NCI-H2171 (cell line): ENCODE measurements at places on chromosomes 2 and 18.

- DNase-seq: no peak
Observed at GRCh38 chr18:3305933-3306332, 44.0 kb downstream of the MYL12B start.

GRCh38 chr18:39500306-39500705 is 1934.7 kb upstream of the CELF4 start:
- DNase-seq: no peak

DNA sequence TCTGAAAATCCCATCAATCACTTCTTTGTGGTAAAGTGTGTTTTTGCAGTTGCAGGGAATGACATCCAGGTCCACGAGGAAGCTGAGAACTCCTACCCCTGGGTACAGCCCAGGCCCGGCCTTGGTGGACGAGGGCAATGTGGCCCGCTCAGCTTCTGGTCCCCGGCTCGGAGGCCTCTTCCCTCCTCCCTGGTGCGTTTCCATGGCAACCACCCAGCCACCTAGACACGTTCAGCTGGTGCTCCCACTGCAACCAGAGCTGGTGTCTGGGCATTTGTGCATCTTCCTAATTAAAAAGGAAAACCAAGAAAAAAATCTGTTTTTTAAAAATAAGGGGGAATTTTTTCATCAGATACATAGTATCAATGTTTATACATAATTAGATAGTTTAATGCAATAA is 603.6 kb upstream of the SALL3 start:
- DNase-seq: no peak

DNA sequence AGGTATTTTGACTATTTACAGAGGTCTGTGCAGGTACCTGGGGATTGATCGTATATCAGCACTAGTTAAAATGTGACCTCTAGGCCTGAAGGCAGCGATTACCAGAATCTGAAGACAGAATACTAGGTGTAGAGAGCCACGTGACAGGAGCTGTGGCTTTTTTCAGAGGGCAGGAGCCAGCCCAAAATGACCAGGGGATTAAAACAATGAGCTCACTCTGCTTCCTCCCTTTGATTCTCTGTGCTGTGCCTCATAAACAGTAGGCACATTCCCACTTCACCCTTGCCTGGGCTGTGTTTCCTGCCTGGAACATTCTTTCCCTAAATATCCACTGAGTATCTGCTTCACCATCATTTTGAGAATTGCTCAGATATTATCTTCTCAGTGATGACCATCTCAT is 15.2 kb downstream of the ITGAV start:
- no peak for DNase-seq

GRCh38 chr2:110998311-110998710 is 122.4 kb upstream of the BCL2L11 start:
- no peak for DNase-seq

DNA sequence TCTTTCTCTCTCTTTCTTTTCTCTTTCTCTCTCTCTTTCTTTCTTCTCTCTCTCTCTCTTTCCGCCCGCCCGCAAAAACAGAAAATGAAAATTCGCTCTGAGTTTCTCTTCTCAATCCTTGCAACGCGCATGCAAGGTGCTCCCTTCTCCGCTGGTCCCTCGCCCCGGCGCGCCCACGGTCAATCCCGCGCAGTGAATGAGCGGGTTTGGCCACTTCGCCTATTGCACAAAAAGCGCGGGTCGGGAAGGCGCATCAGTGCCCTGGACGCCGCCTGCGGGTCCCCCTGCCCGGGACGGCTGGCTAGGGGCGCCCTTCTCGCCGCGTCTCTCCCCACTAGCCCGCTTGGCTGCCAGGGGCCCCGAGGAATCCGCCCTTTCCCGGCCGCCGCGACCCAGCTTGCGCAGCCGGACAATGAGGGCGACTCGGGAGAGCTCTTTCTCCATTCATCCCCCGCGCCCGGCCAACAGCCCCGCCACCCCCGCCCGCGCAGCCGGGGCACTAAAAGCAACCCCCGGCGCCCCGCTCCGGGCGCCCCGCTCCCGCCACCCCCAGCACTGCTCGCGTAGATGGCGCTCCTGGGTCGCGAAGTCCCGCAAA is 706 bp downstream of the LAMA1 start:
- DNase-seq: no peak

DNA sequence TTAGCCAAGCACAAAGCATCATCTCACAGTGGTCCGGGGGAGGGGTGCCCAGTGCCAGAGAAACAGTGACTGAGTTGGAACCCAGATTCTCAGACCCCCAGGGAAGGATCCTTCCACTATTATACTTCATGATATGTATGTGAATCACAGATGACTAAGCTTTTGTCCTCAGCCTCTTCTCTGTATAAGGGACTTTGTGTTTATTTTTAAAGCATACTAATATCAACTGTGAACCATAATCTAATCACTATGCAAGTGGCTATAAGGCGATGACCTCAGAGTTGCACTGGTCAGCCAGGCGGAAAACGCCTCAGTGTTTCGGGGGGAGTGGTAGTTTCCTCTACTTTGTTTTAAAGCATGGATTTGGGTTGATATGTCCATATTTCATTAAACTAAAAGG is 160.4 kb upstream of the TMEM200C start:
- DNase-seq: no peak

DNA sequence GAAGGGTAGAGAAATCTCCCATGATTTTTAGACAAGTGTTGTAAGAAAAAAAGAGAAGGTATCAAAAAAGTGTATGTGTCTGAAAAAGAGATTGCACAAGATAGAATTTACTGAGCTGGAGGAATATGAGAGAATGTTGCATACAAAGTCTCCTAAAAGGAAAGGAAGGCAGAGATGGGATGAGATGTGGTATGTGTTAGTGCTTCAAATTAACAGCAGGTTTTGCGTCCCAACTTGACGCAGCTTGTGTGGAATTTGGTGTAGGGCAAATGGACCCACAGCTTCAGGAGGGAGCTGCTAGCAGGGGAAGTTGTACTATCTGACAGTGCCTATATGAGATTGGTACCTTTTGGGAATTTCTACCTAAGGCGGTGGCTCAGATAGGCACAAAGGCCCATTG is 9.0 kb upstream of the RASGRP3 start:
- no peak for DNase-seq

GRCh38 chr2:217804791-217805667 is 197.8 kb downstream of the TNS1 start:
- no peak for DNase-seq

- no peak for DNase-seq
Observed at GRCh38 chr18:35710581-35710980, 129.0 kb downstream of the GALNT1 start.

DNA sequence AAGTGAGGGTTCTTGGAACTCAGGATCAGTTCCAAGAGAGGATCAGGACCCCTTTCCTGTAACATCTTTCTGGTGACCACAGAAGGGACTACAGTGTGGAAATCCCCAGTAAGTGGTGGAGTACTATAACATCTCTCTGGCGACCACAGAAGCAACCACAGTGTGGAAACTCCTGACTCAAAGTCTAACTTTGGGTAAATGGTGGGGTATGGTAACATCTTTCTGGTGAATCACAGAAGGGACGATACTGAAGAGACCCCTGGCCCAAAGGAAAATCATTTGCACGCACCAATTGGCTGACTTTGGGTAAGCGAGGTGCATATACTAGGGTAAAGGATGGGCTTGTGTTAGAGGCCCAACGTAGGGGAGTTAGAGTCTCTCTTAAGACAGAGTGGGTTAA is 56.3 kb upstream of the GULP1 start:
- no peak for DNase-seq
